Activated CD4-positive, alpha-beta T cell treated with anti-CD3 and anti-CD28 coated beads, Interleukin-2, amount 10 ng/mL, durations not matched to agents 7 days and 5 days (primary cell): ENCODE measurements at places on chromosomes 11 and 22. TPM values are rescaled to one million over a fixed set of nuclear protein-coding genes. Genes with fewer than 3 reads are reported as not detected.

The FADD gene
- 31.7 TPM for total RNA-seq

The TRIOBP gene
- 53.5 TPM for total RNA-seq

The PRDM11 gene
- 1.7 TPM for total RNA-seq

The HTR3A gene
- total RNA-seq = not detected

The RIC8A gene
- 111 TPM for total RNA-seq

The PHF21A gene
- total RNA-seq = 38.4 TPM

The APOA1 gene
- 0.23 TPM for total RNA-seq

The ZP1 gene
- not detected for total RNA-seq

The NAT10 gene
- total RNA-seq = 82.2 TPM

The CD248 gene
- total RNA-seq = 2.5 TPM

The MRGPRX3 gene
- total RNA-seq = not detected

The SNX32 gene
- total RNA-seq = 2.2 TPM

The MYBPC3 gene
- total RNA-seq = not detected

The FGF4 gene
- not detected for total RNA-seq

The FAM180B gene
- not detected for total RNA-seq
